Activated CD4-positive, alpha-beta T cell treated with anti-CD3 and anti-CD28 coated beads, Interleukin-2, Interleukin-6, amounts not matched to agents 100 ng/mL and 50 ng/mL, durations not matched to agents 16 hours and 8 hours (primary cell): ENCODE measurements at places on chromosomes 1 and 21.

DNA sequence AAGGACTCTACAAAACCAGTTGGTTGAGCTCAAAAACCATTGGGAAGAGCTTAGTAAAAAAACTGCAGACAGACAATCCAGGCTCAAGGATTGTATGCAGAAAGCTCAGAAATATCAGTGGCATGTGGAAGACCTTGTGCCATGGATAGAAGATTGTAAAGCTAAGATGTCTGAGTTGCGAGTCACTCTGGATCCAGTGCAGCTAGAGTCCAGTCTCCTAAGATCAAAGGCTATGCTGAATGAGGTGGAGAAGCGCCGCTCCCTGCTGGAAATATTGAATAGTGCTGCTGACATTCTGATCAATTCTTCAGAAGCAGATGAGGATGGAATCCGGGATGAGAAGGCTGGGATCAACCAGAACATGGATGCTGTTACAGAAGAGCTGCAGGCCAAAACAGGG, 104.0 kb upstream of the BMP8A start:
- DNase-seq = no peak

DNA sequence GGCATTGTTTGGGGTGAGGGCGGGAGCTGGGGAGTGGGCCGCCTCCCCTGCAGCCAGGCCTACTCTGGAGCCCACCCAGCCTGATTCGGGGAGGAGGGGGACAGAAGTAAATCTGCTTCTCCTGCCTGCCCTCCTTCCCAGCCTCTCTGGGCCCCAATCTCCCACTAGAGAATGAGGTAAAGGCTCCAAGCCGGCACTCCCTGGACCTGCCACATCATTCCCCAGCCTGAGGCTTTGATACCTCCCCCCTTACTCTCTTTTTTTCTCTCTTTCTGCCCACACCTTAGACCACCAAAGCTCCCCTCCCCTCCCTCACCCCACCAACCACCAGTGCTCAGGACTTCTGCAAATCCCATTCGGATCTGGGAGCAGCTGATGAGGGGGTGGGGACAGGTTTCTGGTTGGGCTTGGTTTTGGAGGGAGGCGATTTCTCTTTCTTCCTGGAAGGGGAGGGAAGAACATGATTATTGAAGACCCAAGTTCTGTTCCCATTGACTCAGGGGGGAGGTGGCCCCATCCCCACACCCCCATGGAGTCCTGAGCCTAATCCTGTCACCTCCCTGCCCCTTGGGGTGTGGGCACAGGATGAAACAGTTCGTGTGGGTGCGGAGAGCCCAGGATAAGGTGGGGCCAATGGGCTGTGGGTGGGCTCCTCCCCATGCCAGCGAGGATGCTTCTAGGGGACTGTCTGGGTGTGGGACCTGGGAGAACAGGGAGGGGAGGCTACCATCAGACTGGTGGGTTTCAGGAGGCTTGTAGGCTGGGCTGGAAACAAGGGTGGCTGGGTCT, 1.3 kb downstream of the MAP7D1 start:
- no peak for DNase-seq

GRCh38 chr21:35120631-35121180, 71.6 kb upstream of the RUNX1 start:
- DNase-seq = no peak

GRCh38 chr1:40161888-40162397, 756 bp downstream of the RLF start:
- DNase-seq = peak; percentile 40

DNA sequence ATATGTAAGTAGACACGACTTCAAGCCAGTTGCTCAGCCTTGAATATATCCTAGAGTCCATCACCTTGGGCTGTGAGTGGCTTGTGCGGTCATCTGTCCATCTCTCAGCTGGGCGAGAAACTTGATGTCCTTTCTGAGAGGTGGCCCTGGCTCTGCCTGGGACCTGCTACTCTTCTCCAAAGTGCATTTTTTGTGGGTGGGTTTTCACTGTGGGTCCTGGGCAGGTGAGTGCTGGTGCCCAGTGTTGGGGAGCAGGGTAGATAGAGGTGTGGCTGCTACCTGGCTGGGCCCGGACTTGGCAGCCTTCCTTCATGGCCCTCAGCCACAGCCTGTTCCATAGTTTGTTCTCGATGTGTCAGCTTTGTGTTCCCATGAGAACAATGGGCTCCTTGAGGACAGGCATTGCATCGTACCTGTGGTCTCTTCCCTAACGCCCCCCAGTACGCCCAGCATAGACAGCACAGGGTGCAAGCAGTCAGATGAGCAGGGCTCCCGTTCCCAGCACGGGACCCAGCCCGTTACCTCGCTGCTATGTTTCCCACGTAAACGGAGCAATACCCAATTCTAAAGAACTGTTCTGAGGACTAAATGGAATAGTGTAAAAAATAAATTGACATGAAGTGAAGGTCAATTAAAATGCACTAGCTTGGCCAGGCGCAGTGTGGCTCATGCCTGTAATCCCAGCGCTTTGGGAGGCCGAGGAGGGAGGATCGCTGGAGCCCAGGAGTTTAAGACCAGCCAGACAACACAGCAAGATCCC, 877 bp upstream of the SLX9 start:
- no peak for DNase-seq

GRCh38 chr1:35691571-35692220, 27.0 kb downstream of the C1orf216 start:
- no peak for DNase-seq

DNA sequence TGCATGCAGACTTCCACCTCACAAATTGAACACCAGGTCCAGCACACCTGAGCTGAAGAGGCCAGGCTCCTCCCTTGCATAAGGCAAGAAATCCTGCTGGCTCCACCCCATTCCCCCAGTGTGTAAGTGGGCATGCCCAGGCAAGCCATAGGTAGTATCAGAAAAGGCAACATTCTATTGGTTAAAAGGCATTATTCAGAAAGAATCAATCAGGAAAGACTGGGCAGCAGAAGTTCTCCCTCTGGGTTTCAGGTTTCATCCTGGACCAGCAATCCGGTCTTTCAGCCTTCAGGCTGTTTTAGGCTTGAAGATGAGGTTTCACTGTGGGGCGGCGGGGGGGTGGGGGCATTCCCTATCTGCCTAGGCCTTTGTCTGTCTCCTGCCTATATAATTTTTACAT, 42.0 kb upstream of the LHX8 start:
- no peak for DNase-seq
